ENCODE measurements at places on chromosomes 5 and 9.
A peak's percentile ranks its signal among the peaks of the same experiment; 100 is the strongest.

DNA sequence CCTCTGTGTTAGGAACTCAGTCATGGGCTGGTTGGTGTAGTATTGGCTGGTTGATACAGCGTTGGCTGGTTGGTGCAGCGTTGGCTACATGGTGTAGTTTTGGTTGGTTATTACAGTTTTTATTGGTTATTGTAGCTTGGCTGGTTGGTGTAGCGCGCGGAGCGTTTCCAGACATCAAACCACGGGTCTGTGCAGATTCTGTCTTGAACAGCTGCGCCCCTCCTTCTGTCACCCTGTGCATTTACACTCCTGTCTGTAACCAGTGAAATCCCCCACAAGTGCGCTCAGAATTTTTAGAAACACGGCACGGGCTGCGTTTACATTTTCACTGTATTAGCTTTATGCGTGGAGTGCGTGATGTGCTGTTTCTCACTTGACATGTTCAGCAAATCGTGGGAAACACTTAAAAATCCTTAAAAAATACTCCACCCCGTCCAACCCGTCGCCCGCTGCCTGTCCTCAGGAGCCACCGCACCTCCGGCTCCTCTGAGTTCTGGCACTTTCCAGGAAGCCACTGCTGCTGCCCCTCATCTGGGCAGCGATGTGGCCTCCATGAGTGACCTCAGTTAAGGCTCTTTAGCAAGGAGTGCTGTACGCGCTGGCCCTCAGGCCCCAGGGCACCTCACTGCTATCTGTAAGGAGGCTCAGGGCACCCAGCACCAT, 20.8 kb downstream of the NKD2 start:
- no peak for DNase-seq

DNA sequence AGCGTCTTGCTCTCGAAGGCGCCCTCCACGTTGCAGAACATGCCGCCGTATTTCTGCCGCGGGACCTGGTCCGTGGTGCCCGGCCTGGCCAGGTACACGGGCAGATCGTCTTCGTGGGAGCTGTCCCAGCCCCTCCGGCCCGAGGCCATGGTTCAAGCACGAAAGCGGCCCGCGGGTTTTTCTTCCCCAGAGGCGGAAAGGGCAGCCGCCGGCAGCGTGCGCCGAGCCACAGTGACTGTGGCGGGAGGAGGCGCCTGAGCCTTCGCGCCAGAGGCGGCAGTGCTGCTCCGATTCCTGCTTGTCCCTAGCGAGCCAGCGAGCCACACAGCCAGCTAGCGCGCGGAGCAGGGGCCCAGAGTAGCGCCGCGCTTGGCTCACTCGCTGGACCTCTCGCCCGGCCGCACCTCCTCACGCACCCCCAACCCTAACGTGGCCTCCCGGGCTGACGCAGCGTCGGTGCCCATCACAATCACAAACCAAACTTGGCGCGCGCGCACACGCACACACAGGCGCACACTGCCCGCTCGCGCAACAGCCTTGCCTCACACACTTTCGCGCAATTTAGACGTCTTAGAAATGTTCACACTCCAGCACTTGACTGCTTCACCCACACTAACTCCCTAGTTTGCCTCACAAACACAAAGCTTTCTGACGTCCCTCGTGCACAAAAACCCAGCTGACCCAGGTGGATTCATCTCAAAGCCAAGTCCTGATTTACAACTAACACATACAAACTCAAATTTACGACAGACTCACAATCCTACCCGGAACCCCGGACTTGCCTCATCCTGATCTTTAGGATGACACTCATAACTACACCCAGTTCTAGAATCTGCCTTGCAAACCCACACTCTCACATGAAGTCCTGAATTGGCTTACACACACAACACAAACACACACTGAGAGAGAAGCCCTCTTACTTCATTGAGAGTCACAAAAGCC, at the start of gene DPYSL3:
Gene DPYSL3 (minus strand): TSS at position 359 of the 942 bp plus-strand sequence. CDS start 210 bp downstream, at position 149.
- peak; percentile 33 for DNase-seq

- DNase-seq: peak; percentile 58
These were observed 74.9 kb downstream of the GTF3C4 start for GRCh38 chr9:132744881-132745755.

GRCh38 chr9:27791311-27791710, 218.0 kb upstream of the C9orf72 start:
- DNase-seq: no peak

- no peak for DNase-seq
These were observed 42.0 kb downstream of the ACO1 start for GRCh38 chr9:32426278-32426939.

Measured in NCI-H2171 (cell line).